Activated CD4-positive, alpha-beta T cell treated with anti-CD3 and anti-CD28 coated beads, Interleukin-2, amount 10 ng/mL, durations not matched to agents 24 days and 14 days (primary cell): ENCODE measurements at places on chromosomes 11 and 22. TPM values are rescaled to one million over a fixed set of nuclear protein-coding genes. Genes with fewer than 3 reads are reported as not detected.

DNA sequence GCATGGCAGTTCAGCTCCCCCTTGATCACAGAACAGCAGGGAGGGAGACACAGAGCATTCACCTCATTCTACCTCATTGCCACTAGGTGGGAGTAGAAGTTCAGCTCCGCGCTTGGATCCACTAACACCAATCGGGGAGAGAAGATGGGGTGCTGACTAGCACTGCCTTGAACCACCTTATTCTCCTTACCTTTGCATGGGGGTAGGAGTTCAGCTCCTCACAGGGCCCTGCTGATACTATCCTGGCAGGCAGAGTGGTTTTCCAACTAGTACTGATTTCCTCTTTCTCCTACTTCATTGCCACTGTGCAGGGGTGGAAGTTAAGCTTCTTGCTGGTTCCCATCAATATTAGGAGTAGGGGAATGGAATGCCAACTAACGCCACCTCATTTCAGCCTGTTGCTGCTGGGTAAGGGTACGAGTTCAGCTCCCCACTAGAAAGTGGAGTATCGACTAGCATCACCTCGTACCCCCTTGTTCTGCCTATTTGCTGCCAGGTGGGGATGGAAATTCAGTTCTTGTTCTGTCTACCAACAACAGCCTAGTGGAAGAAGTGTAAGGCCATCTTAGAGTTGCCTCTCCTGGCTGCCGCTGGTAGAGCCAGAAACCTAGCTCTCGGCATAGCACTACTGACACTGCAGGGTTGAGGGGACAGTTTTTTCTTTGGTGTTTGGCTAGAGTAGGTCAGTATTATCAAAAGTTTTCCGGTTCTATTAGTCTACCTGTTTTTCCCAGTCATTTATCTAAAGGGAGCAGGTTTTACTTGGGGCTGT lies 550.9 kb upstream of the CCDC90B start:
- peak; percentile 59 for DNase-seq

DNA sequence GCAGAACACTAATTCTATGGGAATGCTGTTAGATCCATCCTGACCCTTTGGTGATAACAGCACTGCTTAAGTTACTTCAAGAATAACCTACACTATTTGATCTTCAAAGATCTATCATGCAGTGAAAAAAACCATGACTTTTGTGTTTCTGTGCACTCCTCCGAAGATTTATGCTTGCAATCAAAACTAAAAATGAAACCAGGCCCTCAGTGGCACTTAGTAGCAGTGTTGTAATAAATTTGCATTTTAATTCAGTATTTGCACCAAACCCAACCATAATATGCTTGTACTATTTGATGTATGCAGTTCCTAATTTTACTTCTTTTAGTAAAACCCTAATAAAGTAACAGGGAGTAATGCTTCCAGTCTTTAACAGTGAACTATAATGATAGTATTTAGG lies 130.7 kb downstream of the SOX6 start:
- no peak for DNase-seq

Gene P4HA3
- not detected in 2 replicates for total RNA-seq

Gene TEAD1
- total RNA-seq: 0.49 and 0.66 TPM in 2 replicates

Gene ZNF280B
- total RNA-seq: 2.8 and 3.2 TPM in 2 replicates
